Activated CD4-positive, alpha-beta memory T cell treated with anti-CD3 and anti-CD28 coated beads, Interleukin-2, amount 10 ng/mL, durations not matched to agents 7 days and 5 days (primary cell): ENCODE measurements at places on chromosomes 6 and 20. TPM values are rescaled to one million over a fixed set of nuclear protein-coding genes. Genes with fewer than 3 reads are reported as not detected.

COX4I2 gene
- not detected for total RNA-seq

GRCh38 chr6:97958134-97958533 lies 675.1 kb upstream of the MMS22L start:
- H3K27me3 ChIP-seq: no peaks in the 10 kb centered on the region
- H3K36me3 ChIP-seq: no peaks in the 10 kb centered on the region
- H3K4me1 ChIP-seq: no peaks in the 10 kb centered on the region
- DNase-seq: no peak

- peaks cover 57% of the 10 kb centered on the region for H3K4me1 ChIP-seq
- H3K27me3 ChIP-seq: no peaks in the 10 kb centered on the region
- H3K4me3 ChIP-seq: peak overlapping the region; percentile 40
- peak overlapping the region; percentile 60 for H3K27ac ChIP-seq
- DNase-seq: no peak
These were observed 124.3 kb downstream of the IPCEF1 start for GRCh38 chr6:154232013-154232910.

- peak; percentile 73 for DNase-seq
- H3K27me3 ChIP-seq: peaks cover 18% of the 10 kb centered on the region
- peaks cover 35% of the 10 kb centered on the region for H3K4me1 ChIP-seq
- H3K4me3 ChIP-seq: peak overlapping the region; percentile 64
- peaks cover 9% of the 10 kb centered on the region for H3K36me3 ChIP-seq
These were observed 142.8 kb downstream of the DLL1 start for GRCh38 chr6:170147832-170148708.

GRCh38 chr6:155486721-155487294 lies 31.2 kb upstream of the NOX3 start:
- H3K4me3 ChIP-seq: no peak overlapping the region
- no peaks in the 10 kb centered on the region for H3K36me3 ChIP-seq
- no peaks in the 10 kb centered on the region for H3K4me1 ChIP-seq
- no peaks in the 10 kb centered on the region for H3K27me3 ChIP-seq

- no peaks in the 10 kb centered on the region for H3K4me1 ChIP-seq
- DNase-seq: no peak
- H3K27ac ChIP-seq: no peak overlapping the region
- H3K4me3 ChIP-seq: no peak overlapping the region
- H3K27me3 ChIP-seq: no peaks in the 10 kb centered on the region
- no peaks in the 10 kb centered on the region for H3K36me3 ChIP-seq
These were observed 245.7 kb downstream of the RNF144B start for GRCh38 chr6:18632670-18633410.

DNA sequence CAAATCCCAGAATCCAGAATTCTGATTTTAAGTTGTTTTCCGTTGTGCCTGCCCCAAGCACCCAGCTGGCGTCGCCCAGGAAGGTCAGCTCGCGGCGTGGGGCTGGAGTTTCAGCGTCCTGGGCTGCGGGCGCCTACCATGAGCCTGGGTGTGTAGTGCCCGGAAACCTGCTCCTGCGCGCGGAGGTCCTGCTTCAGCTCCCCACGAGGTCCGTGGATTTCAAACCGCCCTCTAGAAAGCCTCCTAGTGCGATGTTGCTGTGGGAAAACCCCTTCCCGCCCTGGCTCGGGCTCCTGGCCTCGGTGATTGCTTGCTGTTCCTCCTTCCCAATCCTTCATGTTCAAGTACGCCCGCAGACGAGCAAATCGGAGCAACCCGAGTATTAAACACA lies 51.3 kb upstream of the NRN1 start:
- DNase-seq: no peak
- H3K27me3 ChIP-seq: peaks cover 22% of the 10 kb centered on the region
- no peak overlapping the region for H3K4me3 ChIP-seq
- no peaks in the 10 kb centered on the region for H3K36me3 ChIP-seq
- H3K4me1 ChIP-seq: no peaks in the 10 kb centered on the region

DNA sequence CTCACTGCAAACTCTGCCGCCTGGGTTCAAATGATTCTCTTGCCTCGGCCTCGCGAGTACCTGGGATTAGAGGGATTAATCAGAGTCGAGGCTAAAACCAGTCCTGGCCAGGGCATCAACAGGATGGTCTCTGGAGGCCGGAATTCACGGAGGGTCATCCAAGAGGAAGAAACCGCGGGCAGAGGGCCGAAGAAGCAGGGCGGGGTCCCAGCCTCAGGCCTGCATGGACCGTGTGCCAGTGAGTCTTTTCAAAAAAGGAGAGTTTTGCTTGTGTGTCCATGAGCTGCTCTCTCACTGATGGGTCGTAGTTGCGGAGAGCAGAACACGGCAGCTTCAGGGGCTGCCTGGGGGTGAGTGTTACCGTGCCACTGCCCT lies 295.1 kb upstream of the ZNF337 start:
- H3K27ac ChIP-seq: no peak overlapping the region
- no peaks in the 10 kb centered on the region for H3K36me3 ChIP-seq
- H3K27me3 ChIP-seq: no peaks in the 10 kb centered on the region
- H3K4me1 ChIP-seq: peaks cover 1% of the 10 kb centered on the region
- no peak overlapping the region for H3K4me3 ChIP-seq

DNA sequence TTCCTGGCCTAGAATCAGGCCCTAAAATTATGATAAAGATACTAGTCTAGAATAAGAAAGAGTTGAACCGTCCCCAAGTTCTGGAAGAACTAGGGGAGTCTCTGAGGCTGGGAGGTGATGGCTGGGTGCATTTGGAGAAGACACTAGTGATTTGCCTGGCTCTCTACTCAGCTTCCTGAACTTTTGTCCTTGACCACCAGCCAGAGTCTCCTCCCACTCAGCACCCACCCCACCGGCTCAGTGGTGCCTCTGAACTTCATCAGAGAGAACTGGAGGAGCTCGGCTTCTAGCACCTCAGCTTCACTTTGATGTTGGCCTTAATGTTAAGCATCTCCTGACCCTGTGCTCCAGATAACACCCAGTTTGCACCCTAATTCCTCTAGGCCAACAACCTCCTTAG lies 73.0 kb downstream of the PERP start:
- no peak overlapping the region for H3K4me3 ChIP-seq
- no peaks in the 10 kb centered on the region for H3K36me3 ChIP-seq
- no peaks in the 10 kb centered on the region for H3K27me3 ChIP-seq

DNA sequence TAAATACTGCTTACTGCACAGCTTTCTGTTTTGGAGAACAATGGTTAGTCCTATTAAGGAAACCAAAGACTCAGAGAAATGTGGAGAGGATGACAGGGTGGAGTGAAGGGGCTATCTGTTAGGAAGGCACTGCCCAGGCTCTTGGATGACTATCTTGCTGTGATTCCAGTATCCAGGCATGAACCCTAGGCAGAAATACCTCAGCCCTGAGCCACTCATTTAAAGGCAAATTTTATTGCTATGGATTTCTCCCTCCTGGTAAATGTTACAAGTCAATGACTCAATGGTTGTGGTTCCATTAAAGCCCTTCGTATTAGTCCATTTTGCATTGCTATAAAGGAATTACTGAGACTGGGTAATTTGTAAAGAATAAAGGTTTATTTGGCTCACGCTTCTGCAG lies 25.9 kb downstream of the ADGRF4 start:
- DNase-seq: no peak
- H3K36me3 ChIP-seq: no peaks in the 10 kb centered on the region
- H3K27me3 ChIP-seq: peaks cover 2% of the 10 kb centered on the region
- H3K4me1 ChIP-seq: no peaks in the 10 kb centered on the region
- H3K27ac ChIP-seq: no peak overlapping the region
